EL (cell line): ENCODE measurements at places on chromosomes 1 and 21.

- no peak for DNase-seq
Measured at GRCh38 chr1:6683434-6683833, 18.2 kb downstream of the DNAJC11 start.

GRCh38 chr1:217506878-217507277, 124.0 kb downstream of the GPATCH2 start:
- peak; percentile 29 for DNase-seq

DNA sequence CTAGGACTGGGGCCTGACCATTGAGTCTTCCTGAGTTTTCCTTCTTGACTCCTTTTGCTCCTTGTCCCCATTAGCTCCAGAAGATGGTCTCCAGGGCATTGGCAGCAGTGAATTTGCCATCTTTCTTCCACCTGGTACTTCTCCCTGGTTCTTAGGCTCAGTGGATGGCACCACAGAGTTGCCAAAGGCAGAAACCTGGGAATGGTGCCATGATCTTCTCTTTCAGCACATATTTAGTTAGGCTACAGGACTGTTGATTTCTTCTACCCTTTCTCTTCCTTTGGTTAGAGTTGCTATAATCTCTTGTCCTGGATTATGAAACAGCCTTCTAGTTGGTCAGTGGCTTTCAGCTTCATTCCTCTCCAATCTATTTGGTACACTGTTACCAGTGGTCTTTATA, 6.2 kb downstream of the ZBTB40 start:
- DNase-seq: no peak

GRCh38 chr1:44220001-44220751, 6.9 kb downstream of the DMAP1 start:
- peak; percentile 85 for DNase-seq
